Hepatocyte (in vitro differentiated cells): ENCODE measurements at places on chromosomes 11 and 22. TPM values are rescaled to one million over a fixed set of nuclear protein-coding genes. Genes with fewer than 3 reads are reported as not detected.

Gene ARHGEF17
- total RNA-seq, result 26.6 and 35.6 TPM in 2 replicates

- no peak for DNase-seq
Measured at GRCh38 chr11:79686703-79687419, 246.0 kb upstream of the TENM4 start.

DNA sequence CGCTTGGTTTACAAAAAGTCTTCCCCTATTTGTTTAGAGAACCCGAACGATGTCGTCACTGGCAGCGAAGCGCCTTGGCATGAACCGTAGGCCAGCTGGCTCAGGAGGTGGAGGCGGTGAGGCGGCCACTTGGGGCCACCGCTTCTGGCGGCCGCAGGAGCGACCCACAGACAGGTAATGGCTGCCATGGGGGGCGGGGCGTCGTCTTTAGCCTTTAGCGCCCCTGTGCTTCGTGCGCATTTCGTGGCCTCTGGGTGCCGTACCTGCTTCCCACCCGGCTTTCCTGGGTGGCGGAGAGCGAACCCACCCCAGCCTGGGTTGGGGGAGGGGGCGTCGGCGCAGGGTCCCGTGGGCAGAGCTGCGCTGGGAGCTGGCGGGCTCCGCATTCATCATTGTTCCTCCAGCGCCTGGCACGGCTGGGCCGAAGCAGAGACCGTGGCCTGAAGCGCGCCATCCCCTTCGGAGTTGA, 469 bp upstream of the OSBP2 start:
- peak; percentile 82 for DNase-seq

DNA sequence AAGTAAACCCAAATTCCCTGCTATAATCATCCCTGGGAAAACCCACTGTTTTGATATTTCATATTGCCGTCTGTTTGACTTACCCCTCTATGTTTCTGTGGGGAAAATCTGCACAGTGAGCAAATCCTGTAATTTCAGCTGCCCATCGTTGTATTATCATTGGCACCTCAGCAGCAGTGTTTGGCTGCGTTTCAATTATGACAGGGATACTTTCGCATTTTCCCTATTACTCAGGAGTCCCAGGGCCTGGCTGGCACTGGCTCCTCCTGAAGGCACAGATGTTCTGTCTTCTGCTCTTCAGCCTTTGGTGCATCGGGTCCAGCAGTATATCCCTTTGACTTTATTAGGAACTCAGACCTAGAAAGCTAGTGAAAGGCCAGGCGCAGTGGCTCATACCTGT, 12.2 kb upstream of the MMP12 start:
- no peak for DNase-seq

GRCh38 chr11:7534042-7534378, 20.2 kb downstream of the PPFIBP2 start:
- no peak for DNase-seq

- peak; percentile 74 for DNase-seq
Measured at GRCh38 chr22:43273902-43274484, 69.2 kb downstream of the SCUBE1 start.

Gene PANX2
- 0.60 and 2.1 TPM in 2 replicates for total RNA-seq

- peak; percentile 76 for DNase-seq
Measured at GRCh38 chr11:75325713-75326438, 25.6 kb downstream of the ARRB1 start.

- no peak for DNase-seq
Measured at GRCh38 chr11:127629200-127629599, 628.6 kb upstream of the KIRREL3 start.

Gene FOLR2
- total RNA-seq, result 0.48 and 4.3 TPM in 2 replicates

GRCh38 chr11:130808541-130808940, 107.7 kb downstream of the SNX19 start:
- DNase-seq, result no peak

Gene CD248
- 19.9 and 24.6 TPM in 2 replicates for total RNA-seq

DNA sequence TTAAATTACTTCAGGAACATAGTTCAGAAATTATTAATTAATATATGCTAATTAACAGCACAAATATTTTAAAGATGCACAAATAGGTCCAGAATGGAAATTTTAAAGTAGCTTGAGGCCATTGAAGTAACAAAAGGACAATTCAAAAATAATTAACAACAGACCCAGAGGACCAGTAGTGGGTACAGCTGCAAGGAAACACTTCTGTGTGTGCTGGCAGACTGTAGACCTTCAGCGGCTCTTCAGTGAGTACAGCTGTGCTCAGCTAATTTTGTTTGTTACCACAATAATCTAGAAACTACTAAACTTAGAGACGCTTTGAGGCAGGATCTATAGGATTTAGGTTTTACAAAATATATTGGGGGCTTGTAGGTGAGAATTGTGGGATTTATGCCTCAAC, 103.8 kb downstream of the GRIA4 start:
- no peak for DNase-seq

Gene TPBGL
- 0.16 TPM in 1 of 2 replicates, not detected in the other for total RNA-seq

Gene CEP164
- 7.1 and 18.3 TPM in 2 replicates for total RNA-seq

- DNase-seq, result peak; percentile 68
Measured at GRCh38 chr22:35930933-35931332, 97.7 kb downstream of the RBFOX2 start.
